NCI-H345 (cell line): ENCODE measurements at places on chromosomes 7 and 10.

- DNase-seq, result no peak
Measured at GRCh38 chr7:26429168-26429567, 137.5 kb downstream of the SNX10 start.

GRCh38 chr10:4217187-4217586, 432.2 kb upstream of the KLF6 start:
- DNase-seq, result no peak

DNA sequence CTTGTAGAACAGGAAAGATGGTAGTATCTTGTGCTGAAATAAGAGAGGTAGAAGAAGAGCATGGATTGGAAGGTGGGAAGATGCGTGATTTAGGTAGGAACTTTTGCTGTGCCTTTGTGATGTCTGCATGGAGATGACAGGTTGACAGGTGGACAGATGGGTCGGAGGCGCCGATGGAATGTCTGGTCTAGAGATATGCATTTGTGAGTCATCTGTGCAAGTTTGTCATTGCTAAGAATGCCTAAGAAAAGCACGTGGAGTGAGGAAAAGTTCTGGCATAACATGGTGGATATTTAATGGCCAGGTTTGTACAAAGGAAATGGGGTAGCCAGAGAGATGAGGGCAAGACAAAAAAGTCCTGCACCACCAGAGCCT, 76.0 kb upstream of the ARMC3 start:
- no peak for DNase-seq

- DNase-seq, result no peak
Measured at GRCh38 chr10:129966889-129967578, 3.0 kb upstream of the EBF3 start.

- no peak for DNase-seq
Measured at GRCh38 chr10:31754803-31755624, 173.6 kb downstream of the ARHGAP12 start.

DNA sequence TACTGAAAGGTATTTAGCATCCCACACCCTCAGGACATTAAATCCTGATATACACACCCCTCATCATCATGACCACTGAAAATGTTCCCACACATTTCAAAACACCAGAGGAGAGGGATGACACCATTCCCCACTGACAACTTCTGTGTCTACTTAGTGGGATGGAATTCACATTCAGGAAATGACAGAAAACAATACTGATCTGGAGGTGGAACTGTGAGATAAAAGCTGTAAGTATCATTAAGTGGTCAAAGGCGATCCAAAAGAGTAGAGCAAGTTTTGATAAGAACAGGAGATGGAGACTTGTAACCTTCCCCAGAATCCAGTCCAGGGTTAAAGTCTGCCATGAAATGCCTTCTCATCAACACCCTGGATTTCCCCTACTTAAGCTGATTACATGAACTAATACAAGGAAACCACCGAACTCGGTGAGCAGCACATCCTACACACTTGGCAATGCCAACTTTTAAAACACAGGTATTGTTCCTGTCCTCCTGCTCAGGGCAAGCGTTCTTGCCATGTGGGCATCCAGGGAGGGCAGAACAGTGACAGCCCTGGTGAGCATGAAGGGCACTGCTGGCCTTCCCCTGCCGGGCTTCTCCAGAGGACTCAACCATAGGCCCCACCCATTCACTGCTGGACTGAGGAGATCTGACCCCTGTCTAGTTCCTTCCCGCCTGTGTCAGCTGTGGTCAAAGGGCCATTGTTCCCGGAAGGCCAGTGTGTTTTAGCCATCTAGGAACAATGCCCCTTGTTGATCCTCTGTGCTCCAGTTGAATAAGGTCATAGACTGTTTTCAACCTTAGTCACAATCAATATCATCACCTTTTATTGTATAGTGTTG, 85.0 kb downstream of the SGMS1 start:
- no peak for DNase-seq

- no peak for DNase-seq
Measured at GRCh38 chr10:33370434-33370930, 36.0 kb upstream of the NRP1 start.

GRCh38 chr10:30151581-30152389, 92.4 kb upstream of the JCAD start:
- peak; percentile 42 for DNase-seq

GRCh38 chr10:28754930-28755718, 77.8 kb downstream of the BAMBI start:
- DNase-seq, result no peak

- peak; percentile 40 for DNase-seq
Measured at GRCh38 chr10:114520453-114520852, 116.2 kb upstream of the AFAP1L2 start.

DNA sequence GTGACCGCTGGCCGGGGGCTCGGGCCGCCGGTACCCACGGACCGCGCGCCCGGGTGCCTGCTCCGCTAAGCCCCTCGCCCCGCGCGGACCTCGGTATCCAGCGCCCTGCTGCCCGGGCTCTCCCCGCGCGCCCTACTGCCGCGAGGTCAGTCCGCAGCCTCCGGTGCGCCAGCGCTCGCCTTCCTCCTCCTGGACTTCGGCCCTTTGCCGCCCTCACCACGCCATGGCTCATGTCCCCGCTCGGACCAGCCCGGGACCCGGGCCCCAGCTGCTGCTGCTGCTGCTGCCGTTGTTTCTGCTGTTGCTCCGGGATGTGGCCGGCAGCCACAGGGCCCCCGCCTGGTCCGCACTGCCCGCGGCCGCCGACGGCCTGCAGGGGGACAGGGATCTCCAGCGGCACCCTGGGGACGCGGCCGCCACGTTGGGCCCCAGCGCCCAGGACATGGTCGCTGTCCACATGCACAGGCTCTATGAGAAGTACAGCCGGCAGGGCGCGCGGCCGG, 483 bp downstream of the GDF10 start:
- no peak for DNase-seq

DNA sequence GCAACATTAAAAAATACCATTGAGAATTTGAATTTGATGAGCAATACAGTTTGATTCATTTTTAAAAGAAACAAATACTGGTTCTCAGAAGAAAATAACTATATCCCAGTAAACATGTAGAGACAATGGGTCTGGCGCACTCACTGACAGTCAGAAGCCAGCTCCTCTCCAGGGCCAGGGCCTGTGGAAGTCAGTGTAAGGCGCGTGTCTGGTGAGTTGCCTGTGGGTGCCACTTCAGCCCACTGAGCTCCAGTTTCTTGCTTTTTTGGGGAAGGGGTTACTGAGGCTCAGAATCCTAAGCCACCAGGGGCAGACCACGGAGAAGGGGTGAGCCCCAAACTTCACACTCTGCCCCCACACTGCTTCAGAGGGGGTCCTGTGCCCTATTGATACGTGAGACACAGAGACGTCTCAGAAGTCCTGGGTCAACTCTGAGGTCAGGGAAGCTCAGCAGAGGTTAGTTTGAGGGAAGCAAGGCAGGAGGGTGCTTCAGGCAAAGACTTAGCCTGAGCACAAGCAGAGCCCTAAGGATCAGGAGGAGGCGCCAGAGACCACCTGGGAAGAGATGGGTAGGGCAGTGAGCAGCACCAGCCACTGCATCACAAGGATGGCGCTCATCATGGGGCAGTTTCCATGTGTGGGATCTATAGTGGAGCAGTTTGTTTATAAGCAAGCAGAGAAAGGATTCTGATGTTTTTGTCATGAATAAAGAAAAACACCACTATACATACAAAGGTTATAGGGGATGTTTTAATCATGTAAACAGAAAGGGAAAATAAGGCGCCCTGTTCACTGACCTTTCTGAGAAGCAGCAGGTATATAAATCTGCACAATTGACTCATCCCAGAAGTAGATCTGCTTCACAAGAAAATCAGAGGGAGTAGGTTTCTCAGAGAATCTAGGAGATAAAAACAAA, 95.7 kb downstream of the PKD1L1 start:
- DNase-seq, result no peak

GRCh38 chr10:81843042-81843441, 32.0 kb upstream of the NRG3 start:
- DNase-seq, result no peak

DNA sequence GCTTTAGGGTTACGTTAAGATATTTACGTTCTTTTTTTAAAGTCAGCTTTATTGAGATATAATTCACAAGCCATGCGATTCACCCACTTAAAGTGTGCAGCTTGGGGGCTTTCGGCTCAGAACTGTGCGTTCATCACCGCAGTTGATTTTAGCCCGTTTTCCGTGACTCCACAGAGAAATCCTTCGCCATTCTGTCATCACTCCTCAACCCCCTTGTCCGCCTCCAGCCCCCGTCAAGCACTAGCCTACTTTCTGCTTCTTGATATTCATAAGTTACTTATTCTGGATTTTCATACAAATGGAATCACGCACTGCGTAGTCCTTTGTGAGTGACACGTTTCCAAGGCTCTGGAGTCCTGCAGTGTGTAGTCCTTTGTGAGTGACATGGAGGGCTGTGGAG, 20.4 kb downstream of the FAM20C start:
- DNase-seq, result no peak

DNA sequence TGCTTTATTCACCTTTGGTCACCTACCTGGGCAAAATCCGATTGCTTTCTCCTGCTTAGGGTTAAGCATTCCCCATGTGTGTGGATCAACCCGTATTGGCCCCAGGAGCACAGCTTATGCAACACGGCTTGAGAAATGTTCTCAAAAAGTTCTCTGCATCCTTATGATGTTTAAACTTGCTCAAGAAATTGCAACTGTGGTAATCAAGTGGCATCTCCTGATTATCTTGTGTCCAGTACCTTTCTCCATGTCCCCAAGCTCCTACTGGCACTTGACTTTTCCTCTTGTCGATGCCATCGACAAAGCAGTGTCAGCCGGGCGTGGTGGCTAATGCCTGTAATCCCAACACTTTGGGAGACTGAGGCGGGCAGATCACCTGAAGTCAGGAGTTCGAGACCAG, 4.7 kb upstream of the PKD2L1 start:
- DNase-seq, result no peak

DNA sequence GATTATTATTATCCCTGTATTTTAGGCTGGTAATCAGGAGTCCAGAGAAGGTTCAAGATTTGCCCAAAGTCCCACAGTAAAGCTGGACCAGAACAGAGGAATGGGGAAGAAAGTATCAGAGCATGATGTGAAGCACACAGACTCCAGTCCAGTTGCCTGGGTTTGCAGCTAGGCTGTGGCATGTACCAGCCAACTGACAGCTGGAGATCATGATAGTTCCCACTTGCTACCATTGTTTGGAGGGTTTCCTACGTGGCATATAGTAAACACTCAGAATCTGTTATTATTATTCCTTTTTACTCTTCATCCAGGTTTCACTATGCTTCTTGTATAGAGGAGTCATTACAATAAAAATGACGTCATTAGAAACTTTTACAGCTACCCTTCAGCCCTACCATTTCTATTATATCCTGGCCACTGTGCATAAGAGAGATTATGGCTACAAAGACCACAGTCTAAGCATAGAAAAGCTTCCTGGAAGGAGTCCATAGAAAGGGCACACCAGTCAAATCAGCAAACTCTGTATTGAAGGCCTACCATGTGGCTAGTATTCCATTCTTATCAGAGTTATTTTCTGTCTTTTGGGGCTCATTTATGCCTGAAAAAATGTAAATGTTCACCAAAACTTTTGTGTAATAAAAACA, 66.6 kb downstream of the MTPN start:
- DNase-seq, result no peak

DNA sequence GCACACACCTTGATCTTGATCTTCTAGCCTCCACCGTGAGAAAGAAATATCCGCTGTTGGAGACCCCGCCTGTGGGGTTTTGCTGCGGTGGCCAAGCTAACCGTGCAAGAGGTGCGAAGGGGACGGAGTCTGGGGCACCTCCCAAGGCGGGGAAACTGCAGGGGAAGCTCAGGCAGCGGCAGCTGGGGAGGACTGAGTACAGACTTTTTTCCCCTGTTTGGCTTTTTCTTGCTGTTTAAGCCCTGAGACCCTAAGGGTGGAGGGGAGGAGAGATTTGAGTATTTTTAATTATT, 108.0 kb downstream of the DNAJB6 start:
- no peak for DNase-seq

GRCh38 chr10:118625504-118625903, 30.1 kb upstream of the PRLHR start:
- DNase-seq, result no peak

DNA sequence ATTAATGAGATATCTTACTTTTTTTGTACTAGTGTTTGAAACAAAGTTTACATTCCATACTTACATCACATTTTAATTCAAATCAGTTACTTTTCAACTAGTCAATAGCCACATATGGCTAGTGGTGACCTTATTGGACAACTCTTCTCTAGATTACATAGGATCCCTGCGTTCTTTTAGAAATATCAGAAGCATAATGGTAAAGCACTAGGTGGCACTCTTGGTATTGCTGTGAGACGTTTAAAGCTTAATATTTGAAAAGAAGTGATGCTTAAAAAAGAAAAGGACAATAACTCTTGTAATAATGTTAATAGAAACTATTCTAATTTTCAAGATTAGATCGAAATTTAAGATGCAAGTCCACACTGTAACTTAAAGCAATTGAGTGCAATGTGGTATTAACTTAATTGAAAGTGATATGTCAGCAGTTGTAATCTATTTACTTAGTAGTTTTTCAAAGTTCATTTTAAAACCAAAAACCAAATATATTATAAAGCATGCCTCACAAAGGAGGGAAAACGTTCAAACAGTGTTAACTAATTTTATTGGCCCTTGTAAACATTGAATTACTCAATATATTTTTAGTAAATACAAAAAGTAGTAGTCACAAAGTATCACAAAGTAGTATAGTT, 339.1 kb downstream of the ATRNL1 start:
- DNase-seq, result no peak

DNA sequence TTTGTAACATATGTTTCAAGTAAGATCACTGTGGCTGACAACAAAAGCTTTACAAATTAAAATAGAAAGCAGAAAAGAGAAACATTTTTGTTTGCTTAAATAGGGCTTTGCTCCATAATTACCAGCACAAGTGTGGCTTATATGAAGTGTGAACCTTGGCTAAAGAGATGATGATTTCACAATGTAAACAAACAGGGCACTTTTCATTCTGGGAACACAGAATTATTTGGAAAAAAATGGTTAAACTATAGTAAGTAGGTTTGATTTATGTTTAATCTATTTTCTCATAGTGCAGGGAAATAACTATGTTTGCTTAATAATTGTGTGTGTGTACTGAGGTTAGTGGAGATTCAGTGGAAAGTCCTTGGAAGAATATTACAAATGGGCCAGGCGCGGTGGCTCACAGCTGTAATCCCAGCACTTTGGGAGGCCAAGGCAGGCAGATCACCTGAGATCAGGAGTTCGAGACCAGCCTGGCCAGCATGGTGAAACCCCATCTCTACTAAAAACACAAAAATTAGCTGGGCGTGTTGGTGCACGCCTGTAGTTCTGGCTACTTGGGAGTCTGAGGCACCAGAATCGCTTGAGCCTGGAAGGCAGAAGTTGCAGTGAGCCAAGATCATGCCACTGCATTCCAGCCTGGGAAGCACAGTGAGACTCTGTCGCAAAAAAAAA, 19.1 kb upstream of the OTUD1 start:
- no peak for DNase-seq

- no peak for DNase-seq
Measured at GRCh38 chr7:100064162-100064561, 14.6 kb downstream of the ZSCAN21 start.

DNA sequence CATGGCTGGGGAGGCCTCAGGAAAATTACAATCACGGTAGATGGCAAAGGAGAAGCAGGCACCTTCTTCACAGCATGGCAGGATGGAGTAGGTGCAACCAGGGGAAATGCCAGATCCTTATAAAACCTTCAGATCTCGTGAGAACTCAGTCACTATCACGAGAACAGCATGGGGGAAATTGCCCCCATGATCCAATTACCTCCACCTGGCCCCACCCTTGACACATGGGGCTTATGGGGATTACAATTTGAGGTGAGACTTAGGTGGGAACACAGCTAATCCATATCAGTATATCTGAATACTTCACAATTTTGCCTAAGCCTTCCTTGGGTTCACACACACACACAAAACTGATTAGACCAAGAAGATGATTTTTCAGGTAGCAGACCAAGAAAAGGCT, 145.1 kb upstream of the COL1A2 start:
- no peak for DNase-seq

- DNase-seq, result no peak
Measured at GRCh38 chr10:122299423-122300075, 28.5 kb downstream of the BTBD16 start.
